ENCODE measurements at places on chromosomes 6 and 20.

DNA sequence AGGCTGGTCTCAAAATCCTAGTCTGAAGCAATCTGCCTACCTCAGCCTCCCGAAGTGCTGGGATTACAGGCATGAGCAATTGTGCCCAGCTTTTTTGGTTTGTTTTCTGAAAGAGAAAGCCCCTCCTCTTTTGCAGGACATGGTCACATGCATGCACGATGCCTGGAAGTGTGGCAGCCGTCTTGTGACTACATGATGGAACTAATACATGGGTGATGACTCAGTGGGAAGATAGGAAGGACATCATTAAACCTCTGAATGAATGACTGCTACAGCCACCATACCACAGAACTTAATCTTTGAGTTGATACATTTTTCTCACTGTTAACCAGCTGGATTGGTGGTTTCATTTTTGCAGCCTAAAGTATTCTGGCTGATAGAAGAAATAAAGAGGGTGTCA is 13.4 kb upstream of the CTNNBL1 start:
- DNase-seq: no peak

DNA sequence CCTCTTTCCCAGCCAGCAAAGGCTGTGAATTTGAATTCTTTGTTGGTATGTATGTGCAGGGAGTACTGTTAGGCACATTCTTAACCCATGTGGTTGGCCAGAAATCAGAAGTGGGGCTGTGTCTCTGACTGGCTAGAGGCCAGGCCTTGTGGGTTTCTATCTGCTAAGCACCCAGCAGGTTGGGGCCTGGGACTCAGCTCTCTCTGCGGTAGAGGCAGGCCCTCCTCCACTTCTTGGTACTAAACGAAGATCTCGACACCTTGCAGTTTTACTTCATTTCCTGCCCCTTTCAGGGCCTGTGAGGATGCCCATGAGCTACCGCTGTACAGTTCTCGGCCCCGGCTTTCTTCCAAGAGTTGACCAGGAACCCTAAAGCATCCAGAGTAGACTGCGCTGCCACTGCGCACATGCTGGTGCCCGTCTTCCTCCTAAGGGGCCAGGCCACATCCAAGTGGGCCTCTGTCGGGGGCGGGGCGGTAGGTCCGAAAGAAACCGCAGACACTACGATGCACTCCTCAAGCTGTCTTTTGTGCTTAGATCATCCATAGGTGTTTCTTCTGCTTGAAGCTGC is 51.1 kb downstream of the TCP11 start:
- peak; percentile 44 for DNase-seq

DNA sequence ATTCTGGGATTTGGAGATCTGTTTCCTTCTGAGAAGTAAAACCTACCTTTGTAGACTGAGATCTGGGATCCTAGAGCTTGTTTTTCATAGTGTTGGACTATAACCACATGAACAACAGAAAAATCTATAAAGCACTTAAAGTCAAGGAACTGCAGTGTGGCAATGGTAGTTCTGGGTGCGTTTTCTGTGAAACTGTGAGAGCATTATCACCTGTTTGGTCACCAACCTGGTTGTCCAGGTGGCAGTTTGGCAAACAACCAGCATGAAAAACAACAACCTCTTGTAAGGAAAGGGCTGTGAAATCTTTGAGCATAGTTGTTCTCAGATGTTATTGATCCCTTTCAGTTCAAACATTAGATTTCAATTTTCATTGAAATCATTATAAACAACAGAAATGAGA is 215.8 kb upstream of the CITED2 start:
- DNase-seq: no peak

DNA sequence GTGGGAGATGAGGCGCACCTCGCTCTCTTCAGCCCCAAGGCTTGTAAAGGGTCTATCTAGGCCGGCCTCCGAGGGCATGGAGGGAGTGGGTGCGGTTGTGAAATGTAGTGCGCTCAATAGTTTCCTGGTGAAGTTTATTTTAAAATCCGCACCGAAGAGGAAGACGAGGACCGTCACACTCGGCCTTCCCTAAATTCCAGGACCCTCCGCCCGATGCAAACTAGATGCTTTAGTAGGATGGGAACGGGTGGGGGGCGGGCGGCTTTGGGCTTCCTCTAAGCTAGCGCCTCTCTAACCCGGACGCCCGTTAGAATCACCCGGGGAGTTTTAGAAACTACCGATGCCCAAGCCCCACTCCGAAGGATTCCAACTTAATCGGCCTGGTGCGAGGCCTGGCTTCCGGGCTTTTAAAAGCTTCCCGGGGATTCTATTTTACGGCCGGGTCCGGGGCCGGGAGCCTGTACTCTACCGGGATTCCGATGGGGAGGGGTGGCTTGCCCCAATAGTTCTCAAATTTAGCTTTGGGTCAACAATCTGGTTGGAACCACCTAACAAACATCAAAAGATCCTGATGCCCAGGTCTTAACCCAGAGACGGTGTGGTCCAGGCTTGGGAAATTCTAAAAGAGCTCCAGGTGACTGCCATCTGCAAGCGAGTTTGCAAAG is 548 bp upstream of the BCAS4 start:
- DNase-seq: no peak

DNA sequence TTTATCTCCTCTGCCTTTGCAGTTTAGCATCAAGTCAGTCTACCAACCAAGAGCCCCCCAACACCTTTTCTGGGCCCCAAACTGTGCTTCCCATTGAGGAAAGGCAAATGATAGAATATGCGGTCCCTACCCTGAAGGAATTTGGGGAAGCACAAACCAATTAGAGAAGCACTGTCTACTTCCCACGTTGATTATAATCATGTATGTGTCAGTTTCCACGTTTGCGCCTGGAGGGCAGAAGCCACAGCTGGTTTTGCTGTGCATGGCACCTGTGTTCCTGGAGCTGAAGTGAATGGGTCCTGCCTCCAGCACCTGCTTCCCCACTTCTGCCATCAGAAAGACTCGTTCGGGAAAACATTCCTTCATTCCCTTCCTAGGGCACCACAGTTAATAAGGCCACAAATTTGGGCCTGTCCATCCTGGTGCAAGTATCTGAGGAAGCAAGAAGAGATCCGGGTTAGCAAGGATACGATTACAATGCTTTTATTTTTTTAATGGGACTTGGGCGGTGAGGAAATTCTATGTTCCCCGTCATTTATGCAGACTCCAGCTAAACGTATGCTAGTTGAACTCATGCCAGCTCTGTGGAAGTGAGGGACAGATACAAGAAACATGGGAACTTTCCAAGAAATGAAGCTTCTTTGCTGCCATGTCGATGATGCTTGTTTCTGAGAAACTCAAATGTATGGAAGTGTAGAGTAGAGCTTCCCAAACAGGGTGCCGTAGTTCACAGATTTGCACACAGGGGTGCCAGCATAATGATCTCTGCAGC is 333.5 kb downstream of the NRN1 start:
- DNase-seq: no peak

GRCh38 chr6:3585320-3585935 is 128.6 kb upstream of the SLC22A23 start:
- peak; percentile 81 for DNase-seq

DNA sequence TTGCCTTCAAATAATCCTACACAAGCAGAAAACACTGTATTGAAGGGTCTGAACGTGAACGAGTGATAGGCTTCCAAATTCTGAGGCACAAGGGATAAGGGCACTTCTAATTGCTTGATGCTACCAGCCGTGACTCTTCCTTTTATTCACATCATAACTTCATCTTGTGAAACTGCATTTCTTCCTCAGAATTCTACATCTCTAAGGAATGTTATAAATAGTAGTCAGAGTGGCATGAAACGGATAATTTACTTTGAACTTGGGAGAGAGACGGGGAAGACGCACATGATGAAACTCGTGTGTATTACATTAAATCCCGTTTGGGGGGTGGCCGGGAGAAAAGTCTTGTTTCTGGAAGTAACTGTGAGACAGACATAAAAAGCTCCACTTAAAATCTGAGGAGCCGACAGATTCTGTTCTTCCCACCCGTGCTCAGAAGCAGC is 754 bp downstream of the HDDC2 start:
- no peak for DNase-seq

- DNase-seq: no peak
These were observed 116.8 kb downstream of the CDC5L start for GRCh38 chr6:44504301-44504791.

GRCh38 chr6:134757911-134758361 is 192.0 kb downstream of the ALDH8A1 start:
- DNase-seq: no peak
